ENCODE measurements at places on chromosomes 7 and 10.

DNA sequence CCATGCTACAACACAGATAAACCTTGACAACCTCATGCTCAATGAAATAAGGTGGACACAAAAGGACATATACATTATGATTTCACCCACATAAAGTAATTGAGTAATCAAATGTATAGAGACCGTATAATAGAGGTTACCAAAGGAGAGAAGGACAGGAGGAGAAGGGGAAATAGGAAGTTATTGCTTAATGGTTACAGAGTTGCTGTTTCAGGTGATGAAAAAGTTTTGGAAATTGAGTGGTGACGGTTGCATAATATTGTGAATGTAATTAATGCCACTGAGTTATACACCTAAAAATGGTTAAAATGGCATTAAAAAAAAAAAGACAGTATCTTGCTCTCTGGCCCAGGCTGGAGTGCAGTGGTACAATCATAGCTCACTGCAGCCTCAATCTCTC lies 1.5 kb upstream of the OGDH start:
- DNase-seq, result no peak

GRCh38 chr7:150838965-150839650 lies 13.2 kb upstream of the AOC1 start:
- no peak for DNase-seq

- no peak for DNase-seq
Observed at GRCh38 chr7:7913504-7913903, 55.1 kb upstream of the GLCCI1 start.

DNA sequence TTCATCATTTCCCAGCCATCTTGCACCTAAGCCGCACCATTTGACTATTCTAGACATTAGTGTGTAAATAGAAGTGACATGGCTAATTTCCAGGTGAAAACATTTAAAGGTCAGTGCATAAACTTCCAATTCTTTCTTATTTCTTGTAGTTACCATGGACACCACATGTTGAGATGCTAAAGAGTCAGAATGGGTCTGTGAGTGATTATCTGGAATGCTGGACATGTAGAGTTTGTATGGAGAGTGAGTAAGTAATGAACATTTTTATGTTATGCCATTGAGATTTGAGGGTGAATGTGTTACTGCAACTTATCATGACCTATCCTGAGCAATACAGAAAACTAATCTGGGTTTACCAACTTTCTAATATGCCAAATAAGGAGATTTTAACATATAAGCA lies 60.4 kb downstream of the MEOX2 start:
- DNase-seq, result no peak

GRCh38 chr7:112072541-112073245 lies 133.5 kb downstream of the DOCK4 start:
- no peak for DNase-seq

DNA sequence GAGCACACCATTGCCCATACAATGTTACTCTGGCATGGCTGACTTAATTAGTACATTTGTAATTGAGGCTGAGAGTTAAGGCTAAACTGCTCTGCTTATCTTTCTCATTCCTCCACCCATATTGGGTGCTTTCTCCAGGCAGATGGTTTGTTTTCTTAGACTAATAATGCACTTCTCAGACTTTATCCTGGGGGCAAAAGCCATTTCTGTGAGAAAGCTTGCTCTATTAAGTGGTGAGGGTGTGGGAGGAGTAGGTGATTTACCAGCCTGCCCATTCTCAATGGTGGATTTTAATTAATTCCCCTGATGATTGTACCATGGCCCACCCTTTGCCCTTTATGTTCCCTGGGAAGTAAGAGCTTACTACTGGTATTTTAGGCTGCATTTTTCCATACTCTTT lies 174.8 kb downstream of the FOXP2 start:
- no peak for DNase-seq

GRCh38 chr10:35794703-35795102 lies 152.6 kb upstream of the FZD8 start:
- DNase-seq, result no peak

GRCh38 chr7:43240565-43240964 lies 128.1 kb downstream of the HECW1 start:
- DNase-seq, result no peak

- no peak for DNase-seq
Observed at GRCh38 chr10:103620352-103620740, 126.8 kb downstream of the NEURL1 start.

DNA sequence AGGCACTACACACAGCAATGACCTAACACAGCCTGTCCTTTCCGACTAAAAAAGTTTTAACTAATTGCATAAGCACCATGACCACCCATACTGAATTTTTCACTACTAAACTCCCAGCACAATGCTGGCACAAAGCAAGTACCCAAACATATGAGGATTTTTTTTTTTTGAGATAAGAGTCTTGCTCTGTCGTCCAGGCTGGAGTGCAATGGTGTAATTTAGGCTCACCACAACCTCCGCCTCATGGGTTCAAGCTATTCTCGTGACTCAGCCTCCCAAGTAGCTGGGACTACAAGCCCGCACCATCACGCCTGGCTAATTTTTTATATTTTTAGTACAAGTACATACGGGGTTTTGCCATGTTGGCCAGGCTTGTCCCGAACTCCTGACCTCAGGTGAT lies 5.1 kb downstream of the UBE2H start:
- no peak for DNase-seq

DNA sequence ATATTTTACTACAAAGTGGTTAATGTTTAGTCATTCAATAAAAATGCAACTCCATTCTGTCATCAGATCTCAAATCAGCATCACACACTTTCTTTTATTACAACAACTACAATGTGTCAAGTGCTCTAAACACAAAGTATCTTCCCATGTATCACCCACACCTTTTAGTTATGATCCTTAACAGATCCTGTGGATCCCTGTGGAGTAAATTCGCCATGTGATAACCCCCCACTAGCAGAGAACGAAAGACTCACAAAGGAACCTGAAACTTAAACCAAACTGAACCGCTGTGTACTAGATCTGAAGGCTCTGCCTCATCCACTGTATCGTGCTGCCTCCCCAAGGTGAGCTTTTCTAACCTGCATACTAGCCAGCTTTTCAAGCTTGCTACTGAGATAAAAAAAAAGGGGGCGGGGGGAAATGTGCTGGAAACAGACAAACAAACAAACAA lies 1.7 kb downstream of the DPY19L1 start:
- DNase-seq, result no peak

- DNase-seq, result no peak
Observed at GRCh38 chr7:138979988-138980562, 1.1 kb downstream of the KIAA1549 start.

DNA sequence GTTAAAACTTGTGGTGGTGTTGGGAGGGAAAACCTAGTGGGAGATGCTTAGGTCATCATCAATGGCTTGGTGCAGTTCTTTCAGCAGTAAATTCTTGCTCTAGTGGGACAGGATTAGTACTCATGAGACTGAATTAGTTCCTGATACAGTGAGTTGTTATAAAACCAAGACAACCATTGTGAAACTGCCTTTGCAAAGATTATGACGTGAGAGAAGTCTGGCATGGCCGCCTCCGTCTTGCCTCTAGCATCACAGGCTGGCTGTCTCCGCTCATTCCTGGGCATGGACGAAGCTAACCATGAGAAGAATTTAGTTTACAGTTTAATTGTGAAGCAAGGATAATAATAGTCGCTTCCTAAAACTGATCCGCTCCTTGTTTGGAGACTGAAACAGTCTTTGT lies 186.4 kb downstream of the KIF20B start:
- DNase-seq, result no peak

Measured in activated T-cell treated with anti-CD3 and anti-CD28 coated beads for 4 hours (primary cell).